ENCODE measurements at places on chromosomes 11 and 22.
A peak's percentile ranks its signal among the peaks of the same experiment; 100 is the strongest.

DNA sequence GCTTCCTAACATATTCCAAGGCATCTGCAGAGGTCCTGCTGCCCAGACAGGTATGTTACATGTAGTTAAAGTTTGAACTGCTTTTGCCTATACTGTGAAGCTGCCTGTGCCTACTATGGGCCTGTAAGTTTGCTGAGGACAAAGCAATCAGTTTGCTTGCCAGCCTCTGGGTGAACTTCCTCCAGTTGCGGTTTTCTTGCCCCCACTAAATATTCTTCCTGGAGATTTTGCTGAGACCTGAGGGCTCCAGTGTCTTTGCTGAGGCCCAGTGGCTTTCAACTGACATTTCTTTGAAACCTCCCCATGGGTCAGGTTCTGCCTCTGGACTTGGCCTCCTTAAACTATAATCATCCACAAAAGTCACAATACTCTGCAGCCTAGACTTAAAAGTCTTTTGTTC is 29.6 kb upstream of the MMP20 start:
- DNase-seq: no peak

DNA sequence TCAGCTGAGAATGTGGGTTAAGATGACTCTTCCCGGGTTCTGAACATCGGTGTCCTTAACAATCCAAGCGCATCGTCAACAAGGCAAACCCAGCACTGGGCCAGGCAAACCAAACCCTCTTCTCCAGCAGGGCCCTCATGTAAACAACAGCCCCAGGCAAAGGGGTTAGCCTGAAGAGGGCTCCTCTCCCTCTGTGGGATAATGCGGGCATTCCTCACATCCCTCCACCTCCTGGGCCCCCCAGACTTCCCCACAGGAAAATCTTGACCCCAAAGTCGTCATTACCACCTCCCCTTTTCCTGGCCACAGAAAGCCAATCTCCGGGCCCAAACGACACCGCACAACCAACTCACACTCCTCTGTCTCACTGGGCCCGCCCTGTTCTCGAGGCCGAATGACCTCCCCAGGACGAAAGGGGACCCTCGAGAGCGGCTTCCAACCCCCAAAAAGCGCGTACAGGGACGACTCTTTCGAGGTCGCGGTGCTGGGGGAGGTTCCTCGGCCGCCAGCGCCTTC is 566 bp downstream of the DDB1 start:
- DNase-seq: no peak

DNA sequence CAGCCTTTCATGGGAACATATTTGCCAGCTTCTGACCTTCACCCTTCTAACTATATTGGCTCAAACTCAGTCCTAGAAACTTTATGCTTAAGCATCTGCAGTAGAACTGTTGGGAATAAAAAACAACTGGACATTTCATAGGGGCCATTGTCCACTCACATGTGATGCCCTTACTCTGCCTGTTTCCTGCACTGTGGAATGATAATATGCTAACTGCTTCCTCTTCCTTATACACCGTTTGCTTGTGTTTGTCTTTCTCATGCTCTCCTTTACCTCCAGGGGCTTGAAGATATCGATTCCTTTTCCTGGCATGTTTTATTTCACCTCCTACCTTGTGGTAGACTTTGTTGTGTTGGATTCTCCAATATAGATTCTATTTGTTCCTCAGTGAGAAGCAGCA is 333.0 kb upstream of the DDI1 start:
- no peak for DNase-seq

DNA sequence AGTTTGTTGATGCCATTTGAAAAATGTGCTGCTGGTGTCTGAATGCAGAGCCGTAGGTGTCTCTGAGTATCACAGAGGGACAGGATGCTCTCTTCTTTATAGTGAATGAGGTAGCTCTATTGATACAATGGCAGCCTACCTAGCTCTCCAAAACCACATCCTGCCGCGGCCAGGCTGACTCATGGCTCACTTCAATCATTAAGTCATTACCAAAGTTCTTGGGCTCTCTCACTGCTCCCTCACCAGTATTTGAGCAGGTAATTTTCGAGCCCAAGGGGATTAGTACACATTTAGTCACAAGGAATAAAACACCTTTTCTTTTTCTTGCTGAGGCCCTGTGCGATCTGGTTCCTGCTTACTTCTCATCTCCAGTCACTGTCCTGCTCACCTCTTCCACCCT is 509.0 kb upstream of the LARGE1 start:
- DNase-seq: no peak

DNA sequence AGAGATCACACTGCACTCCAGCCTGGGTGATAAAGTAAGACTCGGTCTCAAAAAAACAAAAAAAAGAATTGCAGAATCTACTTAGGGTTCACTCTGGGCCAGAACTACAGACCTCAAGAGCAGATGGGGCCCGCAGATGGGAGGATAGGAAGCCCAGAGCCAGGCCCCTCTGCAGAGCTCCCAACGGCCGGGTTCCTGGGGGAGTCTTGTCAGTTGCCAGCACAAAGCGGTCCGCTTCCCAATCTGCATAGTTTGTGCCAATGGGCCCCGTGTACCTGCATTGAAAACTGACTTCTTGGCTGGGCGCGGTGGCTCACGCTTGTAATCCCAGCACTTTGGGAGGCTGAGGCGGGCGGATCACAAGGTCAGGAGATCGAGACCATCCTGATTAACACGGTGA is 1.7 kb upstream of the CHID1 start:
- DNase-seq: no peak

GRCh38 chr11:134634897-134635831 is 223.1 kb upstream of the B3GAT1 start:
- DNase-seq: peak; percentile 18

GRCh38 chr11:14567064-14567651 is 47.0 kb upstream of the PSMA1 start:
- no peak for DNase-seq

- DNase-seq: no peak
Observed at GRCh38 chr11:27468995-27469695, 3.4 kb downstream of the LGR4 start.

- DNase-seq: no peak
Observed at GRCh38 chr11:91869686-91870085, 354.9 kb upstream of the FAT3 start.

GRCh38 chr11:60765355-60765754 is 8.7 kb downstream of the MS4A15 start:
- no peak for DNase-seq

GRCh38 chr11:73290536-73290935 is 17.5 kb upstream of the ARHGEF17 start:
- no peak for DNase-seq

GRCh38 chr11:11602011-11602410 is 19.8 kb downstream of the GALNT18 start:
- DNase-seq: no peak

GRCh38 chr11:64561984-64562722 is 28.9 kb upstream of the SLC22A12 start:
- no peak for DNase-seq

GRCh38 chr11:112965656-112966055 is 4.4 kb downstream of the NCAM1 start:
- DNase-seq: no peak

- no peak for DNase-seq
Observed at GRCh38 chr22:29479417-29480261, at the start of gene NEFH. Gene NEFH, plus strand, starts transcription at chr22:29480218. Its CDS starts 45 bp downstream, at chr22:29480263.

DNA sequence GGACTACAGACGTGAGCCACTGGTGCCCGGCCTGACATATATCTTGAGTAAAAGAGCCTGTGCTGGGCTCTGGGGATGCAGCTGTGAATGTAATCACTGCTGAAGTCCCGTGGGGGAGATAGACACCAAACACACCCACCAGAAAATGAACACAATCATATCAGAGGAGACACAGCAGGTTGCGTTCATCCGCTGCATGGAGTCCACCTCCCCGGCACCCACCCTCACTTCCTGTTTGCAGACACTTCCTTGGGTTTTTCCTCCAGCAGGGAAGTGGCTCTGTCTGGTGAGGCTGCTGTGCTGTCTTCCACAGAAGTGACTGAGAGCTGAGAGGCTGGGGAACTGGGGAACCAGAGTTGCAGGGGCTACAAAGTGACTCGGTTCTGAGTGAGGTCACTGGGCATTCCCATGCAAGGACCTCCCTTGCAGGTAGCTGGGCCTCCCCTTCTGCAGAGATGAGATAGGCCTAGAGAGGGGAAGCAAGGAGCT is 7.2 kb downstream of the MICALL1 start:
- no peak for DNase-seq

DNA sequence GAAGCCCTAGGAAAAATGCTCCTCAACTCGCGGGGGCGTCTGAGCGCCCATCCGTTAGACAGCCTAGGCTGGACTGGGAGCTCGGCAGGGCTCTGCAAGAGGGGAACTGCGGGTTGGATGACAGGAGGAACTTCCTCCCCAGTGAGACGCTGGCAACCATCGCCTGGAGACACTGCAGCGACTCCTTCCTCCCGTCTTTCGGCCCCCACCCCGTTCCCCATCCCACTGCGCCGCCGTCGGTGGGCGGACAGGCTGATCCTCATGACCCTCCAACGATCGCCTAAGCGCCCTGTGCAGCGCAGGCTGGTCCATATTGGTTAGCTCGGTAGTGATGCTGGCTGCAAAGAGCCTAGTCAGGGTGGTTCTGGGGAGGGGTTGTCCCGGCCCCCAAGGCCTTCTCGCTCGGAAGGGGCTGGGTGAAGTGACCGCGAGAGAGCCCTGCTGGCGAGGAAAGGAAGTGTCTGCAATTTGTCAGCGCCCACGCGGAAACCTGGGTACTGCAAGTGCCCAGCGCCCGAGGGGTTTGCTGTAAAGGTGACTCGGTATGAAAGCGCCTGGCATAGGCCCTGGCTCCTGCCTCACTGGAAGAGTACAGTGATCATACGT is 638 bp downstream of the NRGN start:
- DNase-seq: peak; percentile 48

DNA sequence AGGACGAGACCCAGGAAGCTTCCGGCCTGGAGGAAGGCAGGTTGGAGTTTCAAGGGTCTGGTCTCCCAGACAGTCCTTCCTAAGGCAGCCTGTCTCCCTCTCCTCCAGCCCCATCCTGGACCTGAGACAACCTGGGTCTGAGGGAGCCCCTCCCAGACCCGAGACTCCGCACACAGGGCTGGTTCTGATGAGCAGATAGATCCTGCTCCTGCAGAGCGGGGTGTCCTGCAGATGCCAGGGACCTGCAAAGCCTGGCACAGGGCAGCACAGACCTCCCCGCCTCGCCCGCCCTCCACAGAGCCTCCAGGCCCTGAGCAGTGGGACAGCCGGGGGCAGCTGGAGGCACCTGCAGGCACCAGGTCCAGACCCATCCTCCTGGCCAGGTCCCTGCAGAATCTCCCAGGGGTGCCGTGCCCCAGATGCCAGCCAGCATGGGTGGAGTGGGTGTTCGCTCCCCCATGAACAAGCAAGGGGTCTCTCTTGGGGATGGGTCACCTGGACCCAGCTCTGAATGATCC is 7.8 kb downstream of the PIM3 start:
- no peak for DNase-seq

DNA sequence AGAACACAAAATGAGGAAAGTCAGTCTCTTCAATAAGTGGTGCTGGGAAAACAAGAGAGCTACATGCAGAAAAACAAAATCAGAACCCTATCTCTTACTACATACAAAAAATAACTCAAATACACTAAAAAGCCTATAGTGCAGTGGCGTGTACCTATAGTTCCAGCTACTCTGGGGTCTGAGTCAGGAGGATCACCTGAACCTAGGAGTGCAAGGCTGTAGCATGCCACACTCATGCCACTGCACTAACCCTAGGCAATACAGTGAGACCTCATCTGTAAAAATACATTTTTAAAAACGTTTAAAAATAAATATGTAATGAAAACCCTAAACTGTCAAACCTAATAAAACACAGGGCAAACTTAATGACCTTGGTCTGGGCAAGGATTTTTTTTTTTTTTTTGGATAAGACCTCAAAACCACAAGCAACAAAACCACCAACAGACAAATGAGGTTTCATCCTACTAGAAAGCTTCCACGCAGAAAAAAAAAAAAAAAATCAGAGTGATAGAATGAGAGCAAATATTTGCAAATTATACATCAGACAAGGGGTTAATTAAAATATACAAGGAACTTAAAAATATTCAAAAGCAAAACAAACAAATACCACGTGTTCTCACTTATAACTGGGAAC is 35.2 kb downstream of the XKR3 start:
- DNase-seq: no peak

DNA sequence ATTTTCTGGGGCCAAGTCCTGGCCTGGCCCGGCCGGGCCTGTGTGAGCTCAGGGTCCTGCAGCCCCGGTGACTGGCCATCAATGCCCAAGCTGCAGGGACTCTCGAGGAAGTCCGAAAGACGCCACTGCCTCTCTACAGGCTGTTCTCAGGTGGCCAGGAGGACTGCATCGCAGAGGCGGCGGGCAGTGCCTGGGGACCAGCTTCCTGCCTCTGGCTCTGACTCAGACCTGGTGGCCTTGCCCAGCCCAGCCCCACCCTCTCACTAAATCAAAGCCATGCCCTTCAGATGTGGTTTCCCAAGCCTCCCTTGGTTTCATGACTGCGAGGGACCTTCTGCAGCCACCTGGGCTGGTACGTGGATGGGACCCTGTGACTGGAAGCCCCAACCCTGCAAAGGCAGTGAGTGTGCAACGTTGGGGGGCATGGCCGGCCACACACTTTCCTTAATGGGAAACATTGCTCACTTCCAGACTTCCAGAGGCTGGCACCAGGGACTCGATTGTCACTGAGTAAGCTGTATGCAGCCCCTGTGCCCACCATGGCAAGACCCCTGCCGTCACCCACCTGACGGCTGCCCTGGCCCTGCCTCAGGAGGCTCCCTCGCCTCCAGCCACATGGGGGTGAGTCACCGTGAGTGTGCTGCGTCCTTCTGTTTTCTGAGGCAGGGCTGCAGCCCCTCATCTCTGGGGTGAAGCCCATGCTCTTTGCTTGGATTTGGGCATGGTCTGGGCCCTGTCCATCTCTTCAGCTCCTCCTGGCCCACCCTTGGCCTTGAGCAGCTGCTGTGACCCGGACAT is 6.0 kb upstream of the FGF3 start:
- no peak for DNase-seq

GRCh38 chr11:67285541-67286498 is 3.3 kb upstream of the ANKRD13D start:
- no peak for DNase-seq

GRCh38 chr11:64624883-64625481 is 34.0 kb downstream of the SLC22A12 start:
- no peak for DNase-seq

- no peak for DNase-seq
Observed at GRCh38 chr22:41917903-41918791, 3.3 kb upstream of the SHISA8 start.

GRCh38 chr11:110772863-110773262 is 60.6 kb upstream of the ARHGAP20 start:
- no peak for DNase-seq

GRCh38 chr11:41413843-41414242 is 45.6 kb downstream of the LRRC4C start:
- DNase-seq: no peak

DNA sequence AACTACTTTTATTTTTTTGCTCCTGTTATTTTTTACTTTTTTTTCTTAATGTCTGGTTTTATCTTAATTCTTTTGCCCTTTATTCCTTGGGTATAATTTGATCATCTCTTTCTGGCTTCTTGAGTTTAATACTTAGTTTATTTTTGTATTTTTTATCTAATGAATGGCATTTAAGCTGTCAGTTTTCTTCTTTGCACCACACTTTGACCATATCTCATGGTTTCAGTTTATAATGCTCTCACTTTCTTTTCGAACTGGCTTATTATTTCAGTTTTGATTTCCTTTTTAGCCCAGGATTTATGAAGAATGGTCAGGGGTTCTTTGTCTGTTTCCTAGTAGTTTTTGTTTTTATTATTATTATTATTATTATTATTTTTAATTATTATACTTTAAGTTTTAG is 48.3 kb downstream of the QSER1 start:
- no peak for DNase-seq

- no peak for DNase-seq
Observed at GRCh38 chr11:250740-251299, 14.0 kb downstream of the PSMD13 start.

Measured in SW 1271 (cell line).